Cardiac muscle cell (in vitro differentiated cells and primary cell): ENCODE measurements at places on chromosomes 1 and 21. TPM values are rescaled to one million over a fixed set of nuclear protein-coding genes. Genes with fewer than 3 reads are reported as not detected.

The TMEM240 gene
- polyA plus RNA-seq, result 6.2 and 10.4 TPM in 2 replicates

The PRELP gene
- polyA plus RNA-seq, result 0.26 TPM in 1 of 2 replicates, not detected in the other

The CLCA2 gene
- polyA plus RNA-seq, result not detected in 2 replicates

- DNase-seq, result no peak
These were observed 90.2 kb upstream of the BCAR3 start for GRCh38 chr1:93771843-93772242.

GRCh38 chr21:15252431-15252830 is 187.6 kb upstream of the NRIP1 start:
- DNase-seq, result no peak
